Fibroblast of lung (primary cell): ENCODE measurements at places on chromosomes 2 and 18. TPM values are rescaled to one million over a fixed set of nuclear protein-coding genes. Genes with fewer than 3 reads are reported as not detected.

- no peak overlapping the region for H3K4me3 ChIP-seq
- peak; percentile 71 for DNase-seq
- peak overlapping the region; percentile 33 for H3K27ac ChIP-seq
- peaks cover 3% of the 10 kb centered on the region for H3K4me1 ChIP-seq
- no peaks in the 10 kb centered on the region for H3K36me3 ChIP-seq
Observed at GRCh38 chr2:12429779-12430406, 286.8 kb upstream of the TRIB2 start.

DNA sequence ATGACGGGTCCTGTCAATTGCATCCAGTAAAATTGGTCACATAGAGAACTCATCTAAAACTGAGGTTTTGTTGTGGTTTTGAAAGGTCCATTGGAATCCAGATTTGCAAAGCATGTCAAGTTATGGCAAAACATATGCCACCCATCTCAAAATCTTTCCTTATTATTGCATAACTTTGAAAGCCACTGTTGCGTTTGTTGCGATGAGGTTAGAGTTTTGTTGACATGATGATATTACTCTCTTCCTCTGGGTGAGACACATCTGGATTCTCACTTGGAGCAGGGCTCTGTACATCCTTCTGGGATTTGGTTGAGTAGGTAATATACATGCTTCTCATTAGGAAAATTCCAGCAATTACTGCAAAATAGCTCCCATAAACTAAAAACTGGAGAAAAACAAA, 20.6 kb downstream of the SCYGR5 start:
- no peak for DNase-seq
- no peak overlapping the region for H3K27ac ChIP-seq
- H3K4me3 ChIP-seq, result no peak overlapping the region
- H3K4me1 ChIP-seq, result no peaks in the 10 kb centered on the region
- H3K27me3 ChIP-seq, result no peaks in the 10 kb centered on the region

- H3K4me1 ChIP-seq, result no peaks in the 10 kb centered on the region
- H3K36me3 ChIP-seq, result no peaks in the 10 kb centered on the region
- peak; percentile 62 for DNase-seq
- no peak overlapping the region for H3K27ac ChIP-seq
- H3K27me3 ChIP-seq, result no peaks in the 10 kb centered on the region
Observed at GRCh38 chr2:97011977-97012569, 25.7 kb upstream of the FAM178B start.

DNA sequence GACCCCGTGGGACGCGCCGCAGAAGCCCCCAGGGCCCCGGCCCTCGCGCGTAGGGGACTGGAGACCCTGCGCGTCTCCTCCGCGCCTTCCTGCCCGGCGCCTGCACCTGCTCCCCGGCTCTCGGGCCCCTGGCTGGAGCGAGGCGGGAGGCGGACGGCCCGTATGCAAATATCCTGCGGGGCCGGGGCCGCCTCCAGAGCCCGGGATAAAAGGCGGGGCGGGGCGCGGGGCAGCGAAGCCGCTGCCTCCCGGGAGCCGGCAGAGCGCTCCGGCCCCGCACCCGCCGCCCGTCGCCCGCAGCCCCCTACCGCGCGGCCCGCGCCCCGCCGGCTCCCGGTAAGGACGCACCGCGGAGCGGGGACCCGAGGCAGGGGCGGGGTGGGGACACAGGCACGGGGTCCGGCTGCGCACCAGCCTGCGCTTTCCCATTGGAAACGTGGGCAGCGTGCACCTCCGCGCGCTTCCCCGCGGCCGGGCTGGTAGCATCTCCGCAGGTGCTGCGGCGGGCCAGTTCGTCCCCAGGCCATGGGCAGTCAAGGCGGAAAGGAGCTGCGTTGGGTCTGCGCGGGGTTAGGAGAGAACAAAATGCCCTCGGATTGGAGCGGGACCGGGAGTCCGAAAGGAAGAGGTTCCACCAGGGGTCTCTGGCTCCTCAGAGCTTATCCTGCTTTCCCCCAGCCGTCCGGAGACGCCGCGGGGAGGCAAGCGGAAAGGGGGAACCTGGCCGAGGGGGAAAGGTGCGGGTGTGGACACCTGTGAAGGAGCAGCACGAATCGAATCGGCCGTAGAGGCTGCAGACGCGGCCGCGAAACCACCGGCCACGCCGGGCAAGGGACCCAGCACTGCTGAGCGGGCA, at the start of gene ATP6V1C2:
ATP6V1C2 (plus strand) TSS at position 235 of the 856 bp plus-strand sequence. CDS start 1,220 bp downstream, outside the sequence.
- peaks cover 31% of the 10 kb centered on the region for H3K27me3 ChIP-seq
- H3K4me1 ChIP-seq, result peaks cover 5% of the 10 kb centered on the region
- no peaks in the 10 kb centered on the region for H3K36me3 ChIP-seq
- H3K27ac ChIP-seq, result no peak within 1 kb of the TSS

DNA sequence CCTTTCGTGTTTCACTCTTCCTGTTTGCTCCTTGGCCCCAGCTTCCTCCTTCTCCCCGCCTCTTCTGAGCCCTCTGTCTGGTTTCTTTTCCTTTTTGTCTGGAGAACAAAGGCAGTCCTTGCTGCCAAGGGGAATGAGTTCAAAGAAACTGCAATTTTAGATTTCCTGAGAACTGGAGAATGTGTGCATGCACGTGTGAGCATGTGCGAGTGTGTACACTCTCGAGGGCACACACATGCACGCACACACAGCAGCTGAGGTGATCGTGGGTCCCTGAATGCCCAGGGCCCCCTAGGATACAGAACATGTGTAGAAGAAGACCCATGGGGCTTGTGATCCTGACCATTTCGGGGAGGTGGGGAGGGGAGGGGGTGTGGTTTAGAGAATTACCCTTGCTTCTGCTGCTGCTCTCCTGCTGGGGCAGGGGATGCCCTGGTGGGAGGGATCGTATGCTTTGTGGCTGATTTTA, 151.8 kb downstream of the DYSF start:
- peaks cover 8% of the 10 kb centered on the region for H3K27me3 ChIP-seq
- no peak overlapping the region for H3K4me3 ChIP-seq
- no peaks in the 10 kb centered on the region for H3K4me1 ChIP-seq
- no peaks in the 10 kb centered on the region for H3K36me3 ChIP-seq
- no peak overlapping the region for H3K27ac ChIP-seq

- H3K27ac ChIP-seq, result no peak overlapping the region
- DNase-seq, result no peak
- H3K36me3 ChIP-seq, result no peaks in the 10 kb centered on the region
- no peaks in the 10 kb centered on the region for H3K27me3 ChIP-seq
- peaks cover 9% of the 10 kb centered on the region for H3K4me1 ChIP-seq
Observed at GRCh38 chr2:231185050-231185725, 13.2 kb upstream of the ARMC9 start.

GRCh38 chr2:201939453-201939941, 94.2 kb upstream of the FZD7 start:
- peak; percentile 65 for DNase-seq
- H3K4me1 ChIP-seq, result no peaks in the 10 kb centered on the region
- H3K27ac ChIP-seq, result no peak overlapping the region
- H3K36me3 ChIP-seq, result no peaks in the 10 kb centered on the region
- H3K4me3 ChIP-seq, result no peak overlapping the region

DNA sequence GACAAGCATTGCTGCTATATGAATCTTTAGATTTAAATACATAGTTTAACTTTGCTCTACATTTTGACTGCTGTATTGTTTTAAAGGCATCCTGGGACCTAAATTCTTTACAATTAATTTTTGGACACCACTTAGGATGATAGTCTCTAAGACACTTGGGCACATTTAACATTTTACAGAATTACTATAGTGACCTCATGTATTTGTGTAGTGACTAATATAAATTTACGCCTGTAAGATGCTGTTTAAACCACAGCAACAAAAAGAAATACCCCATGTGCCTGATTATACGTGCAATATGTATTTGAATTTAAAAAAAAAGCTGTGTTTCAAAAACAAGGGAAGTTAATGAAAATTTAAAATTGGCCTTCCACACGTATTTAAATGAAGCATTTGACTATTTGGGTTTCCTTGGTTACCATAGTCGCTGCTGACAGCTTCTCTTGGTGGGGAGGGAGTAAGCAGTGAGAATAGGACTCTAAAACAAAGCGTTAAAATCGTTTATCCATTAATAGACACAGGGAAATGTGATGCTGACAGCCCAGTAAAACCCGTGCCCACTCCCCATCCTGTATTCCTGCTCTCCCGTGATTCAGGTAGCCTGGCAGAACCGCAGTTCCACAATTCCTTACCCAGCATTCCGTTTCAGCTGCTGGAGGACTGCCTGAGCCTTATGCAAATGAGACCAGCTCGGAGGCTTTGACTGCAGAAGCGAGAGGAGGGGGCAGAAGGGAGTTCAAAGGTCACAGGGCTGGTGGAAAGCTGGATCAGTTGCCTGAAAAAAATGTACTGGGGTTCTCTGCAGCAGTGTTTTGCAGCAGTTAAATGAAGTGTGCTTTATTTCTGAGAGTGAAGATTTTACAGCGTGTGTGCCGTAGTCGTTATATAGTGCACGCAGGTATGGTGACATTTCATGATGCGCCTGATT, 104.3 kb downstream of the CSRNP3 start:
- no peaks in the 10 kb centered on the region for H3K36me3 ChIP-seq
- no peak overlapping the region for H3K27ac ChIP-seq
- H3K4me1 ChIP-seq, result no peaks in the 10 kb centered on the region
- DNase-seq, result peak; percentile 63

GRCh38 chr2:205946226-205946625, 139.7 kb downstream of the INO80D start:
- H3K4me1 ChIP-seq, result no peaks in the 10 kb centered on the region
- DNase-seq, result no peak
- H3K36me3 ChIP-seq, result no peaks in the 10 kb centered on the region
- H3K27ac ChIP-seq, result no peak overlapping the region

DNA sequence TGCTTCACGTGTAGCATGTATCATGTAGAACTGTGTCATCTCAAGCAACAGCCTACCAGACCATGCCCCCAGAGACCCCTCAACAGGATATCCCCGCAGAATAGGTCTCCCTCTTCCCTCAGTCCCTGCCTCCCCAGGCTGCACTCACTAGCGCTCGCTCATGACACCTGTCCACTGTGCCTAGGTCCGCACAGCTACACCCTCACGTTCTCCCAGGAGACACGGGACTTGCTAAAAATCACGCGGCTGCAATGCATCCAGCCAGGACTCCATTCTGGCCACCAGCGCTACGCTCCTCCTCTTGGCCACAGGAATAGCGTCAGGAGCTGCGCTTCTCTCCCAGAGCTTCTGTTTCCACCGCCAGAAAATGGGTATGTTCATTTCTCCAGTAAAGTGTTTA, 2.5 kb downstream of the PXDN start:
- H3K27me3 ChIP-seq, result no peaks in the 10 kb centered on the region
- peaks cover 2% of the 10 kb centered on the region for H3K36me3 ChIP-seq
- H3K27ac ChIP-seq, result peak overlapping the region; percentile 92
- DNase-seq, result no peak
- peak overlapping the region; percentile 74 for H3K4me3 ChIP-seq

The TDRD15 gene
- not detected in 2 replicates for total RNA-seq

The PRPF40A gene
- total RNA-seq, result 105 and 109 TPM in 2 replicates

The SP5 gene
- total RNA-seq, result under 0.01 TPM in 1 of 2 replicates, not detected in the other

The ORMDL1 gene
- 40.8 and 68.5 TPM in 2 replicates for total RNA-seq

The FTCDNL1 gene
- total RNA-seq, result 2.3 and 3.6 TPM in 2 replicates
